ENCODE measurements at places on chromosomes 11 and 22.

- no peak for DNase-seq
Measured at GRCh38 chr11:40877256-40877655, 582.2 kb downstream of the LRRC4C start.

GRCh38 chr11:119872611-119873310 is 143.8 kb upstream of the NECTIN1 start:
- DNase-seq: no peak

DNA sequence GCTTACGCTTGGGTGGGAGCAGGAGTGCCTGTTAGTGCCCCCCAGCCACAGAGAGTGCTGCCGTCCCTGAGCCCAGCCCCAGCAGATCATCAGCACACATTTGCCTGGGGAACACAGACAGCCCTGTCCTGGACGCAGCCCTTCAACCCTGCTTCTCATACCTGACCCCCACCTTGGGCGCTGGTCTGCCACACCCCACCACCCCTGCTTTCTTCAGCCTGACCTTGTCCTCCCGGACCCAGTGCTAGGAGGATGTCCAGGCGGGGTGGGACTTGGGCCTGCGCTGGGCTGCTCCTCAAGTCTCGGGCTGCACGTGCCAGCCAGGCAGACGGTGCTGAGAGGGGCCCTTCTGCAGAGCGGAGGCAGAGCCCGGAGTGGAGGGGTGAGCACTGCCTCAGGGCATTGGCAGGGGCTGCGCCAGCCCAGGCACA is 119.2 kb downstream of the KCNQ1OT1 start:
- no peak for DNase-seq

- no peak for DNase-seq
Measured at GRCh38 chr11:9438611-9439010, 22.2 kb upstream of the ZNF143 start.

GRCh38 chr22:30439226-30439625 is 13.7 kb downstream of the MTFP1 start:
- DNase-seq: no peak

DNA sequence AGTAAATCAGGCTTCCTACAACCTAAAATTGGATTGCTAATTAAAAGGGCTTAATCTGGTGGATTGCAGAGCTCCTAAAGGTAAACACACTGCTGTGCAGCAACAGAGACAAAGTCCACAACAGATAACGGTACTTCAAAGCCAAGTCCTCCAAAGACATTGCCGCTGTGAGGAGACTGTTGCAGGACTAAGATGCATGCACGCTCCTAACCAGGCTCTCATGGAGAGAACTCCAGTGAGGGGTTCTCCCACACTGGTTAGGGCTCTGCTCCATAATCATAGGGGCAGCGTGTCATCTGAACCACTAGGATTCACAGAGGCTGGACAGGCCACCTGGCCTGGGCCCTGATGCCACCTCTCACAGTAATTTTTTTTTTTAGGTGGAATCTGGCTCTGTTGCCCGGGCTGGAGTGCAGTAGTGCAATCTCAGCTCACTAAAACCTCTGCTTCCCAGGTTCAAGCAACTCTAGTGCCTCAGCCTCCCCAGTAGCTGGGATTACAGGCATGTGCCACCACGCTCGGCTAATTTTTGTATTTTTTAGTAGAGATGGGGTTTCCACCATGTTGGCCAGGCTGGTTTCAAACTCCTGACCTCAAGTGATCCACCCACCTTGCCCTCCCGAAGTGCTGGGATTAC is 56.9 kb upstream of the ARFGAP3 start:
- no peak for DNase-seq

DNA sequence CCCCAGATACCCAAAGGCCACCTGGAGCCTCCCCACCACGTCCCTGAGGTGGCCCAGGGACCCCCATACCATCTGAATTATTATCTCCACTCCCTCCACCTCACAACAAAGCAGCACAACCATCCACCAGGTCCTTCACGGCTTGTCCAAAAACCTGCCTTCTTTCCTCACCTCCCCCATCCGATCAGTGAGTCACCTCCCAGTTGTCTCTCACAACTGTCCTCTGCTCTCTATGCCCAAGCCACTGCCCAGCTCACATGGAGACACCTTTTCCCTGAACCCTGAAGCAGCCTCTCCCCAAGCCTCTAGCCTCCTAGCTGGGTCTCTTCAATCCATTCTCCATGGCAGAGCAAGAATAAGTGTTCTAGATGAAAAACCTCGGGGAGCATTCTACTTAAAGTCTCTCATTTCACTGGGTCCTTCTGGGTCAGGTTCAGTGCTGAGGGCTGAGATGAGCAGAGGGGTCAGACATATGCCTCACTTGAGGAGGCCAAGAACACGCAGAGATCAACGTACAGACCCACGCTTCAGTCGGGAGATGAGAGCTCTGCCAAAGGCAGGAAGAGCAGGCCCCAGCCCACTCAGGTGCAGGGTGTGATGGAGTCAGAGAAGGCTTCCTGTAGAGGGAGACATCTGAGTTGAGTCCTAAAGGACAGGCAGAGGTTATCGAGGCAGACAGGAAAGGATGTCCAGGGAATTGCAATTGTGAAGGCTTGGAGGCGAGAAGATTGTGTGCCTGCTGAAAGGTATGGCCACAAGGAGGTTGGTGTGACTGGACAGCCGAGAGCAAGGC is 74.7 kb downstream of the PDE2A start:
- no peak for DNase-seq

DNA sequence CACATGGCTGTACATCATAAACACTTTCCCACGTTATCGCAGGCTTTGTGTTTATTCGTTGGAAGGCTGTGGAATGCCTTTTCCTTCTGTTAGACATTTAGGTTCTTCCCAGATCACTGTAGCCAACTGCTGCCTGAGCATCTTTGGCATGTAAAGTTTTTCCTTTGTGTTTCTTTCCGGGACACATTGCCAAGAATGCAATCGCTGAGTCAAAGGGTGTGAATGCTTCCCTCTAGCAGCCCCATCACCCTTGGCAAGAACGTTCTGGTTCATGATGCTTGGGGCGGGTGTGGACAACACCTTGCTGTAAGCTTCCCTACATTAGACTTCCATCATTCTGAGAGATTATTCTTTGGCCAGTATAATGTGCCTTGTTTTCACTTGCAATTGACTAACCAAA is 136.2 kb downstream of the OSBP2 start:
- DNase-seq: no peak

DNA sequence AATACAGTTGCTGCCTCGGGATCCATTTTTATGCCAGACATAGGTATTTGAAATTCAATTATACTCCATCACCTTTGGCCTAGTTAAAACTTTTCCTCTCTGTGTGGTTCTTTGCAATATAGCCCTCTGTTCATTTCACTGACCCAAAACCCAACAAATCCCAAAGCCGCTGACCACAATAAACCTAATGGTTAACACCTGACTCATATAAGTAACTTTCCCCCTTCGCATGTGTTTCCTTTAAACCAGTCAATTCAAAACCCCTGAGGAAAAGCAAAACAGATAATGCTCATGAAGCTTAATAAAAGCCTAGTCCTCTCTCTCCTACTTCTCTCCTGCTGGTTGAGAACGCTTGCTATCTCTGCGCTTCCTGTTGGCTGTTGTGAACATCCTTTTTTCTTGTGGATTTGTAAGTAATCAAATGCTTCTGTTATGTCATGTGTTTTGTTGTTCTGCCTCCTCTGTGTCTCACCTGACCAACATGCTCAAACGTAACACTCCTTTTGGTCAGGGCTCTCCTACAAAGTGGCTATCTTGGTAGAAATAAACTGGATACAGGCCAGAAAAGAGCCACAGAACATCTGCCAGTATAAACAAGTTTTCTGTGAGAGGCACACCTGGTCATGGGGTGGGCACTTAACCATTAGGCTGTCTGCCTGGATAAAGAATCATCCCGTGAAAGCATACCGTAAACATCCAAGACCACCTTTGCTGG is 652.6 kb downstream of the METTL15 start:
- DNase-seq: no peak

- DNase-seq: no peak
Measured at GRCh38 chr11:74942073-74942759, 6.7 kb downstream of the XRRA1 start.

DNA sequence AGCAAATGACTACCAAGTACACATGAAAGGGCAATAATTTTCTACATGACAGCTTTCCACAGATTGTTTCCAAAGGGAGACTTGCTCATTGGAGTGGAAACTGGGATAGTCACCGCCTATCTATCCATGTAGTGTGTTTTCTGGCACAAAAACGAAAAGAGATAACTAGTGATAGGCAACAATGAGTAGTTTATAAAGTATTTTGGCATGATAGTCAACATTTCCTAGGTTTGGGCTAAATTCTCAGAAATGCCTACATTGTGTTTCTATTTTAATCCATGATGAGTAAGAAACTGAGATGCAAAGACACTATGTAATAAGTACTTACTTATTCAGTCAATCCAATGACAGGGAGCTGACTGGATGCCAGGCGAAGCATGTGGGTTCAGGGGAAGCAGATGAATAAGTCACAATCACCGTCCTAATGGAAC is 1129.1 kb downstream of the DLG2 start:
- no peak for DNase-seq

DNA sequence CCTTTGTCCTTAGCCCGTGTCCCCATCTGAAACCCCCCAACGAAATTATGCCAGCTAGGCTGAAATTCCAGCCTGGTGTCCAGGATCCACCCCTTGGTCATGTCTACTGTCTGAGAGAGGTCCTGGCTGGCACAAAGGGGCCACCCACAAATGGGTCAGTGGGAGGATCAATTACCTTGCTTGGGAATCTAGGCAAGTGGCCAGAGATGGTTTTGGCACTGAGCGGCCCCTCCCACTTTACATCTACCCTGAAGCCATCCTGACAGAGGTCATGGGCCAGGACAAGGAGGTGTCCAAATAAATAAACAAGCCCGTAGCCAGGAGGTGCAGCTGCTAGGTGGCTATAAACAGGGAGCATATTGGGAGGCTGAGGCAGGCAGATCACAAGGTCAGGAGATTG is 311.5 kb downstream of the MN1 start:
- no peak for DNase-seq

DNA sequence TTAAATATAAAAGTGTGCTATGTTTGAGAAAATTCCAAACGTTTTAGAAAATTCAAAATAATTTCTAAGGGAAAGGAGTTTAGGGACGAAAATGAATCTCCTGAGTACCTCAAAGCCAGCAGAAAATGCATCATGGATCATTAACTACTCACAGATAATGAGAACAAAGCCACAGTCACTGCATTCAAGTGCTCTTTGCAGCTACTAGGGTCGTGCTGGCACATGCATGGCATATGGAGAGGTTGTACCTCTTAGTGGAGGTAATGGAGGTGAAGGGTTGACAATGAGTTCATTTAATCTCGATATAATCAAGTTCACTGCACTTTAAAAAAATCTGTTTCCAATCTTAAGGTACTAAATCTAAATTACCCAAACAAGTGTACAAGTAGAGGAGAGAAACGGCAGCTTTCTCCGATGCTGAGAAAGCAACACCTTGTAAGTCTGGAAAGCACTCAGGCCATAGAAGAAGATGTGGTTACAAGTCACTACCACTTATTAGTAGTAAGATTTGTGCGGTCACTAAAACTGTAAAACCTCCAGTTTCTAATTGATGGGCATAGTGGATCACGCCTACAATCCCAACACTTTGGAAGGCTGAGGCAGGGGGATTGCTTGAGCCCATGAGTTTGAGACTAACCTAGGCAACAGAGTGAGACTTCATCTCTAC is 261.1 kb upstream of the ANO3 start:
- DNase-seq: no peak

DNA sequence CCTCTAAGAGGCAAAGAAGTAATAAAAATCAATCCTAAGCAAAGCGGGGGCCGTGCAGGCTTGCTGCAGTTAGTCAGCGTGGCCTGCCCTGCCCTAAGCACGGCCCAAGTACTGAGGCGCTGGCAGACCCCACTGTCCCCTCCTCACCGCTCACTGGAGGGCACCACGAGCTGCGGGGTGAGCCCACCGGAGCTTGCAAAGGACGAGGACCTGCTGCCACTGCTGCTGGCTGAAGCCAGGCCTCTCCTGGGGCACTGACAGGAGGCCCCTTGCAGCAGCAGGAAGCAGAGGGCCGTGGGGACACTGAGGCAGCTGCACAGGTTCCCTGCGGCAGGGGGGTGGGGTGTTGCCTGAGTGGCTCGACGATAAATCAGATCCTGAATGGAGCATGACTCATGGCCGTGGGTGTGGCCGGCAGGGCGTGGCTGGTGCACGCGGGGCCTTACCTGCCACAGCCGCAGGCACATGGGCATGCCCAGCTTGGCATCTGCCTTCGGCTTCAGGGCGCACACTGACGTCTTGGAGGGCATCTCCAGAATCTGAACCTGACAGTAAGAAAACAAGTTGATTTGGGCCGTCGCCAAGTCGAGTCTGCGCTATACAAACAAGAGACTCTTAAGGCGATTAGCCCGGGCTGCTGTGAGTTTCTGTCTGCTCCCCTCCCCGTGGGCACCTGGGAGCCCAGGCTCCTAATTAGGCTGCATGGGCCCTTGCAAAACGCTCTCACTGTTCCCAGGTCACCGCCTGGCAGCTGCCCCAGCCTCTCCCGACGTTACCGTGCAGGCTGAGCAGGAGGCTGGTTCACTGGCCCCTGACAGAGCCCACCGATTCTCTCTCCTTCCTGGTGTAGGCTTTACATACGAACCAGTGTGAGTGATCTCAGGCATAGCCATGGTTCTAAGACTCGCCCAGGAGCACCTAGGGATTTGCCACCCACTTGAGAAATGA is 45.9 kb downstream of the TBX1 start:
- DNase-seq: no peak

DNA sequence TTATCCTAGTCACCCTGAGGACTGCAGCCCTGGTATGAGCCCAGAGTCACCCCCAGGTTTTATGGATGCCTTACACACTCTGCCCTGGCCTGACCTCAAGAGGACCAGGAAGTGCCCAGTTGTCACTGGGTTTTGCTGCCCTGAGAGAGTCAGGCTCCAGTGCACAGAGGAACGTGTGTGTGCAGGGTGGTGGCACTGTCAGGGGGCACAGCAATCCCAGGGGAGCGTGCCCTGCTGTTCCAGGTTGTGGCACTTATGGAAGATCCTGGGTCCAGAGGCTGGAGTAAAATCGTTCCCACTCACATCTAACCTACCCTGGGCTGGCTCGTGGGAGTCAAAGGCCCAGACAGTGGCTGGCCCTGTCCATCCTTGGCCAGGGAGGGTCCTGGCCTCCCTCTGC is 7.6 kb downstream of the APOBEC3A start:
- no peak for DNase-seq

DNA sequence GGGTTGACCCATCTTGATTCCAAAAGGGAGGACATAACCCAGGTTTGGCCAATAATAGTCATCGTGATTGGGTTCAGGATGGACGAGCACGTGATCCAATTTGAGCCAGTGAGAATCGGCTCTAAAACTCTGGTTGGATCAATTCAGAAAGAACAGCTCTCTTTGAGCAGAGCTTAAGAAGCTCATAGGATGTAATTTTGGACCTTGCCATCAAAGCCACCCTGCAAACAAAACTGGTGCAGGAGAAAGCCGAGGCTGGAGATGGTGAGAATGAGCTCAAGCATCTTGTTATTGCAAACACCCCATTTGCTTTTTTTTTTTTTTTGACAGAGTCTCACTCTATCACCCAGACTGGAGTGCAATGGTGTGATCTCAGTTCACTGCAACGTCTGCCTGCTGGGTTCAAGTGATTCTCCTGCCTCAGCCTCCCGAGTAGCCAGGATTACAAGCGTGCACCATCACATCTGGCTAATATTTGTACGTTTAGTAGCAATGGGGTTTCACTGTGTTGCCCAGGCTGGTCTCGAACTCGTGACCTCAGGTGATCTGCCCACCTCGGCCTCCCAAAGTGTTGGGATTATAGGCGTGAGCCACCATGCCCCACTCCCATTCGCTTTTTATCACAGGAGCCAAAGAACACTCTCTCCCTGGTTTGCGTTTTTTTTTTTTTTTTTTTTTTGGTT is 13.8 kb upstream of the MIAT start:
- DNase-seq: no peak

Data from endothelial cell (in vitro differentiated cells).